ENCODE measurements at places on chromosomes 4 and X.

DNA sequence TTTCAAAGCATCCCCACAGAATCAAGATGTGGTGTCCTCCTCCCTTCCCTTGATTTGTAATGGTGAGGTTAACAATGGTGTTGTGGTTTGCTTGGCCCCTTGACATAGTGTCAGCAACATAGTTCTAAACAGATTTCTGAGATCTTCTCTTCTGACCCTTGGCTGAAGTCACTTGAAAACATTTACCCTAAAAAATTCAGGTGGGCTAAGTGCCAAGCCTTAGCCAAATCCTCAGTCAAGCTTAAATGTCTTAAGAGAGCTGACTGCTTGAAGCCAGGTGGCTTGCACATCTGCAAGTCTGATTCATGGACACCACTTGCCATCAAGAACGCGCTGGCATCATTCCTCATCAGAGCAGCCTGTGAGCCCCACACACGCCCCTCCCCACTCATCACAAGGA, 173.2 kb downstream of the MGST2 start:
- no peak for DNase-seq

- no peak for DNase-seq
Measured at GRCh38 chr4:8376361-8377102, 64.0 kb downstream of the ACOX3 start.

- no peak for DNase-seq
Measured at GRCh38 chr4:165079476-165079875, 25.8 kb downstream of the TRIM75 start.

GRCh38 chr4:139782926-139783522, 117.4 kb downstream of the MGST2 start:
- no peak for DNase-seq

DNA sequence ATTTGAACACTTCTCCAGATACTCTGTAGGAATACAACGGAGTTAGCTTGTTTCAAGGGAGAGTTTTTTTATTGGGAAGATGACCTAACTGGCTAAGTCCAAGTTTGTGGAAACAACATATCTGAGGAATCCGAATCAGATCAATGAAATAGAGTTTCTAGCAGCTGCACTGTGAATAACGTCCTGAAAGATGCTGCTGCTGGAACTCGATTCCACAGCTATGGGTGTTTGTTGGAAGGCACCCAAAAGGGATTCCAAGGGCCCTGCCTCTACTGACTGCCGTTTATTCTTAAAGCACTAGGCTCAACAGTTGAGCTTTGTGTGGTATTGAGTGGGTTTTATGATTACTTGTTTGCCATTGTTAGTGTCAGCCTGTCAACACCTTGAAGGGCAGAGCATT, 6.6 kb upstream of the GBA3 start:
- DNase-seq, result no peak
